ENCODE measurements at places on chromosomes 6 and 20.

GRCh38 chr20:10763112-10763511, 89.3 kb upstream of the JAG1 start:
- DNase-seq = no peak

GRCh38 chr20:38799203-38799602, 6.3 kb upstream of the PPP1R16B start:
- no peak for DNase-seq

DNA sequence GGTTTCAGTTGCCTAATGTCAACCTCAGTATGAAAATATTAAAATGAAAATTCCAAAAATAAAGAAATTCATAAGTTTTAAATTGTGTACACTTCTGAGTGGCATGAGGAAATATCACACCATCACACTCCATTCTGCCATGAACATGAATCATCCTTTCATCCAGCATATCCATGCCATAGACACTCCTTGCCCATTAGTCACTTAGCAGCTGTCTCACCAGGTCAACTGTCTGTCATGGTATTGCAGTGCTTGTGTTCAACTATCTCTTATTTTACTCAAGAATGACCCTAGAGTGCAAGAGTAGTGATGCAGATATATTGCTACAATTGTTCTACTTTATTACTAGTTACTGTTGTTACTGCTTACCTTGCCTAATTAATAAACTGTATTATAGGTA, 712.4 kb downstream of the EPHA7 start:
- no peak for DNase-seq

DNA sequence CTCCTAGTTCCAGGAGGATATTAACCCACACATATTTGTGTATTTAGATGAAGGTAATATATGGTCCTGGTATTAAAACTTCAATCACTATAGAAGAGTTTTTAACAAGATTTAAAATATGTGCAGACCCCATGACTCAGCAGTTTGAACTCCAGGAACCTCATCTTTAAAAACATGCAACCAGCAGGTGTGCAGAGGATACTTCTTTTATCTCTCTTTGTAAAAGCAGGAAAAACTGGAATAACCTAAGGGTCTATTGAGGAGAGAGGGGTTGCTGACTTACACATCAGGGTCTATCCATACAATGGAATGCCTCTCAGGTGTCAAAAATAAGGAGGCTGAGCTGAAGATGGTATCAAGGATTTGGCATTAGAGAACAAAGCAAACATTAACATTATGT, 36.9 kb upstream of the TFAP2C start:
- DNase-seq = no peak
